ENCODE measurements at places on chromosomes 1 and 21. TPM values are rescaled to one million over a fixed set of nuclear protein-coding genes. Genes with fewer than 3 reads are reported as not detected.

- no peak for DNase-seq
Measured at GRCh38 chr1:226548256-226549093, at the start of gene STUM. STUM (plus strand) TSS chr1:226548764; CDS start chr1:226548905, 141 bp downstream.

GRCh38 chr1:227363825-227364224 is 45.5 kb upstream of the CDC42BPA start:
- no peak for DNase-seq

The NUP210L gene
- 0.10 TPM for total RNA-seq

- peak; percentile 57 for DNase-seq
Measured at GRCh38 chr1:228860911-228861831, 125.9 kb downstream of the RHOU start.

The COL11A1 gene
- total RNA-seq: 0.08 TPM

DNA sequence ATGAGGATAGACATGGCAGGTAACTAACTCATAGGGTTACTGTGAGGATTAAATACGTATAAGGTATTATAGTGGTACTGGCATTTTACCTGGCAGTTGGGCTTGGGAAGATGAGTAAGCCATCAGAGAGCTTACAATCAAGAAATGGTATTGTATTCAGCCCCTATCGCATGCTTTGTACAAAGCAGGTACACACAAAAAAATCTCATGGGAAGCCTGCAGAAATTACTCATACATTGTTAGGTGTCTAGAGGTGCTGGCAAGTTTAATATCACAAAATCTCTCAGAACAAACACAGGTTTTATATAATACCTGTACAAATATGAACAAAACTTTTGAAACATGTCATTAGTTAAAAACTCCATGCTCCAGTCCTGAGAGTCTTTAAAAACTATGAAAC is 71.8 kb upstream of the CNN3 start:
- DNase-seq: no peak

DNA sequence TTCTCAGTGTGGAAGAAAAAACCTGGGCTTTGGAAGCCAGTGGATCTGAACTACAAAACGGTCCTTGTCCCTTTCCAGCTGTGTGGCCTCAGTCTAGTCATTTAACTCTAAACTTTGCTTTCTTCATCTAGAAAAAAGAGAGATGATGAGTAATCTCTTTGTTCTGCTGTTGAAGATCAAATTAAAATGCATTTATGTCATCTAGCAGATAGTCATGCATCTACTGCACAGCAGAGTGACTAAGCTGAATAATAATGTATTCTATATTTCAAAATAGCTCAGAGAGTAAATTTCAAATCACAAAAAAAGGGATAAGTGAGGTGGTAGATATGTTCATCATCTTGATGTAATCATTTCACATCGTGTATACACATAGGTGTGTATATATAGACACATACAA is 473.2 kb downstream of the DSCAM start:
- DNase-seq: no peak

DNA sequence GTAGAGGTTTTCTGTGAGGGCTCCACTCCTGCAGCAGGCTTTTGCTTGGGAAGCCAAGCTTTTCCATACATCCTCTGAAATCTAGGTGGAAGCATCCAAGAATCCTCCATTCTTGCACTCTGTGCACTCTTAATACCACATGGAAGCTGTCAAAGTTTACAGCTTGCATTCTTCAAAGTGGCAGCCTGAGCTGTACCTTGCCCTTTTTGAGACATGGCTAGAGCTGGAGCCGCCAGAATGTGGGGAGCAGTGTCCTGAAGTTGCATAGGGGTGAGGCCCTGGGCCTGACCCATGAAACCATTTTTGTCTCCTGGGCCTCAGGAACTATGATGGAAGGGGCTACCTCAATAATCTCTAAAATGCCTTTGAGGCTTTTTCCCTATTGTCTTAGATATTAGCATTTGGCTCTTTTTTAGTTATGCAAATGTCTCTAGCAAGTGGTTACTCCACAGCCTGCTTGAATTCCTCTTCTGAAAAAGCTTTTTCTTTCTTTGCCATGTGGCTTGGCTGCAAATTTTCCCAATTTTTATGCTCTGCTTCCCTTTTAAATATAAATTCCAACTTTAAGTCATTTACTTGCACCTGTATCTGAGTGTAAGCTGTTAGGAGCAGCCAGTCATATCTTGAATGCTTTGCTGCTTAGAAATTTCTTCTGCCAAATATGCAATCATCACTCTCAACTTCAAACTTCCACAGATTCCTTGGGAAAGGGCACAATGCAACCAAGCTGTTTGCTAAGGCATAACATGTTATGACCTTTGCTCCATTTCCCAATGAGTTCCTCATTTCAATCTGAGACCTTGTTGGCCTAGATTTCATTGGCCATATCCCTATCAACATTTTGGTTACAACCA is 92.1 kb upstream of the ARTN start:
- DNase-seq: no peak

- DNase-seq: no peak
Measured at GRCh38 chr21:41671859-41672542, 94.9 kb downstream of the RIPK4 start.

- no peak for DNase-seq
Measured at GRCh38 chr1:243946253-243946652, 96.2 kb upstream of the AKT3 start.

GRCh38 chr1:88876573-88877365 is 14.6 kb downstream of the GTF2B start:
- DNase-seq: no peak

DNA sequence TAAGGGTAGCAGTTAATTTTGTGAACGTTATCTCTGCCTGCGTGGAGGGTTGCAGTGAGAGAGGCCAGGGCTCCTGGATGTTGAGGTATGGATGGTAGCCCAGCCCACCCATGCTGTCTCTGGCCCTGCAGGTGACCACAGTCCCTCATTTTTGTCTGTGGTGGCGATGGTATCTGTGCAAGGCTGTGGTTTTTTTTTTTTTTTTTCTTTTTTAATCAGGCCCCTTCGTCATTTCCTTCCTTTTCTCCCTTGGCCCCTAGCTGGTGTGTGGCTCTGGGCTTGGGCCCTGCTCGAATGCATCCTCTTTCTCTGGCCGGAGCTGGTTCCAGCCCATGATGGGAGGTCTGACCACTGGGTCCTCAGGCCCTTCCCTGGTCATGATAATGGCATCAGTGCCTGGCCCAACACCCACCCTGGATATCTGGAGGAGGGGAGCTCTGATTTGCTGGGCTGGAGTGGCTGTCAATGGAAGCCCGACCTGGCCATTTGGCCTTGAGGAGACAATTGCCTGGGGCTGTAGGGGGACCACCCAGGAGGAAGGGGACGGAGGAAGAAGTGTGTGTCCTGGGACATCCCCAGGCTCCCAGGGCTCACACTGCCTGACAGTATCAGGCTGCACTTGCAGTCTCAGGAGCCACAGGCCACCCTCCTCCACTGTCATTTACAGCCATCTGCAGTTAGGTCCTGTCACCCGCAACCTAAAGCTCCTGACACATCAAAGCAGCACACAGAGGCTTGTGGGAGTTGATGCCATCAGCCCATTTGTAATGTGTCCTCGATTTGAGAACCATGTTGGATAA is 8.1 kb upstream of the RNF187 start:
- no peak for DNase-seq

The MARK1 gene
- 0.38 TPM for total RNA-seq

DNA sequence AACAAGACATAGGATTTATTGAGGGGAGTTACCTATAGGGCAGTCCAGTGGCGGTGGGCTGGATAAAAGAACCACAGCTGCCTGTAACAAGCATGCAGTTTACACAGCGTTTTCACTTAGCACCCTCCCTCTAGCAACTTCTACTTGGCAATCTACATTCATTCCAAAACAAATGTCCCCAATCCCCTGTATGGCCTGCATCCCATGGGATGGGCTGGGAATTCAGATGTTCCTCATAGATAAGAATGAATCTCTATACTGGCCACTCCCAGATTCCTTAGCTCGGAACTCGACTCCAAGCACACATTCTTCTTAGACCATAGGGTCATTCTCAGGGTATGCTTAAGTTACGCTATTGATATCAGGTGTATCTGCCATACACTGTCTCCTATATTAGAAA is 33.3 kb downstream of the PCP4 start:
- no peak for DNase-seq

The ZSWIM5 gene
- 0.33 TPM for total RNA-seq

GRCh38 chr1:115065021-115065420 is 24.3 kb downstream of the TSPAN2 start:
- DNase-seq: no peak

- peak; percentile 84 for DNase-seq
Measured at GRCh38 chr1:2199042-2199810, 4.7 kb upstream of the FAAP20 start.

DNA sequence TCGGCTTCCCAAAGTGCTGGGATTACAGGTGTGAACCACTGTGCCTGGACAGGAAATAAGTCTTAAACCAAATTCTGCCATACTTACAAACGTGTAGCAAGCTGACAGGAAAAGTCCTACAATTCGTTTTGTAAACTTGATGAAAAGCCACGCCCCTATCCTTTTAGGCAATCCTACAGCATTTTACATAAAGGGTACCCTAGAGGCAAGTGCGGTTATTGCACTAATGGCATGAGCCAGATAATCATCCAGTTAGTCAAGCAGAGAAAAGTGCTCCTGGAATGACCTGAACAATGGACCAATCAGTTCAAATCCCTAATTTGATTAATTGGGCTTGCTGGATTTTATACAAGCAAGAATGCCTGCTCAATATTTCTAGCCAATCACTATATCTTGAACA is 338.2 kb downstream of the KIF26B start:
- no peak for DNase-seq

The LHX8 gene
- not detected for total RNA-seq

The SV2A gene
- 0.45 TPM for total RNA-seq

DNA sequence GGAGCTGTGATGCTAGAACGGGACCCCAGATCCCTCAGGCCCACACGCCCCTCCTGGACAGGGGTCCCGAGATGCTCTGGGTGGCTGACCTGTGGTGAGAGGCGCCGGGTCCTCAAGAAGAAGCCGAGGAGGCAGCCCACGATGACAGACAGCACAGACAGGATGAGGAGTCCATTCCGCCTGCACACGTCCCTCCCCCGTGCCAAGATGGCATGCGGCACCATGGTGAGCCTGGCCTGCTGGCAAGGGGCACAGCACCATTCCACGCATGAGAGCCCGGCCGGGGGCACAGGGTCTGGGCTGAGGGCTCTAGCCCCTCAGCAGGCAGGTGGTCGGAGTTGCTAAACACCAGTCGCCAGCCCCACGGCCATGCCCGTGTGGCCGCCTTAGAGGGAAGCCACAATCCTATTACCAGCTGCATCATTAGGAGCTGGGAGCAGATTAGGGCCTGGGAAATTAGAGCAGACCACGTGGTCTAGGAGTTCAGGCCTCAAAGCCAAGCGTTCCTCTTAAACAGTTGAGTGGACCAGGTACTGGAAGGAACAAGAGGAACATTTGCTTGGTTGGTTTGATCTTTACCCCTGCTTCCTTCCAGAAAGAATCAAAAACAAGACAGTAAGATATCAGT is at the start of gene SLC1A7:
Gene SLC1A7, minus strand, starts transcription at position 413 of the 628 bp plus-strand sequence. Its CDS starts 189 bp downstream, at position 224.
- DNase-seq: no peak

All from left lobe of liver (tissue), 2 donors.